ENCODE measurements at places on chromosomes 11 and 22.

DNA sequence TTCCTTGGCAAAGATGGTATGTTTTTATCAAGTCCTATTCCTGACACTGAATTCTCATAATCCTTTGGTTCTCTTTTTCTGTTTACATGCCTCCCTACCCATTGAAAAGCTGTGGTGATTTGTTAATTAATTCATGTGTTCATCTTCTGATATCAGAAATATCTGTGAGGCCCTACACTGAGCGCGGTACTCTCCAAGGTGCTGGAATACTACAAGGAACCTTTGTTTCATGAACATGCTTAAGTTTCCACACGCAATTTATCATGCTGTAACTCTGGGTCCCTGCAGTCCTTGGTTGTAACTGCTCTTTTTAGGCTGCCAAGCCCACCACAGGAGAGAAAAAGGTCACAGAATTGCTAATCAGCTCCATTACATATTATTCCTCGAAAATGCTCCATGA is 331.8 kb downstream of the FAT3 start:
- no peak for DNase-seq

GRCh38 chr22:45585437-45585755 is 82.7 kb downstream of the FBLN1 start:
- no peak for DNase-seq

DNA sequence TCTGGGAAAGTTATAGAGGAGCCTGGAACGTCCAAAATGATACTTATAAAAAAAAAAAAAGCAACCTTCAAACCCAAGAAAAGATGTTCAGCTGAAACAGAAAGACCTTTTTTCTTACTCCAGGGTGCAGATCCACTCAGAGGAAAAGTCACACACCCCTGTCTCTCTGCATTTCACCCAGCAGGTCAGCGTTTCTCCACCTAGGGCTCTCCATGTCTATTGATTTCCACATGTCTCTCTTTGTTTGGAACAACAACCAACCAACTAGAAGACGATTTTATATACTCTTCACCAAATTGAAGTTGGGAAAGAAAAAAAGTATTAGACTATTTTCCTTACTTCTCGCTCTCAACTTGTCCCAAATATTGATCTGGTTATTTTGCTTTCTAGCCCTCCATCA is 42.2 kb upstream of the BLID start:
- no peak for DNase-seq

DNA sequence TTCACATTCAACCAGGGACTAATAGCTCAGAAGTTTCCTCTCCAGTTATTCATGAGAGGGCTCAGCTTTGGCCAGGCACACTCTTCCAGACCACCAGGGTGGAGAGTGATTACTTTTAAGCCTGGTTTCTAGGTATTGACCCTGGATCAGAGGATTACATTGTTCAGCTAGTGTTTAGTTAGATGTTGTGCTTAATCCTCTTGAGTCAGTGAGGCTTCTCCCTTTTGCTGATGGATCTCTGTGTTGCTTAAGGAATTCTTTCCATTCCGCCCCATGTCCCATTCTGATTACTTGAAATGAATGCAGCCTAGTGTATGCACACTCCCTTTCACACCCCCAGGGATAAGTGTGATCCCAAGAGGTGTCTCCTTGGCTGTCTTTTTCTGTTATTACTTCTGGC is 271.7 kb upstream of the ANO5 start:
- DNase-seq: no peak

GRCh38 chr22:30196141-30196879 is 50.2 kb downstream of the LIF start:
- DNase-seq: peak; percentile 57

DNA sequence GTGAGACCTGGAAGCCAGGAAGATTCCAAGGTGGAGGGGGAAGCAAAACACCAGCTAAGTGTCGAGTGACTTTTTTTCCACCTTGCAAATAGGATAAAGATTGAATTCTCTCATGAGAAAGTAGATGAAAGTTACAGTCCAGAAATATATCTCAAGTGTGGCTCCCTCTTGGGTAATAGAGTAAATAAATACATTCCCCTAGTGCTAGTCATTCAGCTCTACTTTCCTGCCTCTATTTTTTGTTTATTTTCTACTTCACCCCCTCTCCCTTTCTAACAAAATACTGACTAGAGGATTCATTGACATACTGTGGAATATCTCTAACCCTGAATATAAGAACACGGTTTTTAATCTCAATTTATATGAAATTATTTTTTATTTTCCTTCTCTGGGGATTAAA is 19.2 kb upstream of the OOSP4B start:
- no peak for DNase-seq

DNA sequence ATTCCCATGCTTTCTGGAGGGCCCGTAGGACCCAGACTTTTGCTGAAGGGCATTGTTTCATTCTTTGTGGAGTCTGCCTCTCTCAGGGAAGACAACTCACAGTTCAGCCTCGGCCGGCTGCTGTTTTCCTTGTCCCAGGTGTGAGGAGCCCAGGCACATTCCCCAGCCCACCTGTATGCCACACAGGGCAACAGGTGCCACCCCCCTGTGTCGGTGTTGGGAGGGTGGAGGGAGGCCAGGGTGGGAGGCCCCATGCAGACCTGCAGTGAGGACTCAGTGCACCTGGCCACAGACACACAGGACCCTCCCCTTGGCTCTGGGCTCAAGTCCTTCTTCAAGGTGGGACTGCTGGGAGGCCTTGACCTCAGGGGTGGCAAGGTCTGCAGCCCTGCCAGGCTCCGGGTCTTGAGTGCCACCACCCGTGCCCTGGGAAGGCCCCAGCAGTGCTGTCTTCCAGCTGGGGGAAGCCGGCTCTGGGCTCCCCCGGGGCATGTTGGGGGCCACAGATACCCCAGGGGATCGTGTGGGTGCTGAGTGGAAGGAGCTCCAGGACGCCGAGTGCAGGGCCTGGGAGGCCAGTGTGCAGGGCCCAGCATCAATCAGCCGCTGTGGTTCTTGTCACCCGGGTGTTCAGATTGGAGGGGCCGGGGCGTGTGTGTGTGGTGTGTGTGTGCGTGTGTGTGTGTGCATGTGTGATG is 1286.1 kb downstream of the BRD1 start:
- no peak for DNase-seq

GRCh38 chr11:76207642-76208401 is 1.5 kb upstream of the WNT11 start:
- peak; percentile 81 for DNase-seq

DNA sequence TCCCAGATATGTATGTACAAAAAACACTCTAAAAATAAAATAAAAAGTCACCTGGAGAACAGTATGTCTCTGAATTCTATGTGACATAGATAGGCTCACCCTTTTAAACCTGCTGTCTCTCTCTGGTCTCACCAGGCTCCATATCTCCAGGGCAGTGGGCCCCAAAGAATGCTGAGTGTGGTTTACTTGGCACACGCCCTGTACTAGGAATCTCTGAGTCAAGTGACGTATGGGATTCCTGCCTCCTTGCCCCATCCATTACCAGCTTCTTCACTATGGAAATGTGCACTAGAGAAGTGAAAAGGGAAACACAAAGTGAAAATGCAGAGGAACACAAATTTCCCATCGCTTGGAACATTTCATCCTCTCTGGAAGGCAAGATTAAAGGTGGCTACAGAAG is 722.2 kb upstream of the TENM4 start:
- DNase-seq: no peak

GRCh38 chr11:108216988-108217387 is 5.5 kb downstream of the NPAT start:
- DNase-seq: no peak

GRCh38 chr11:71178076-71178475 is 74.3 kb downstream of the SHANK2 start:
- no peak for DNase-seq

DNA sequence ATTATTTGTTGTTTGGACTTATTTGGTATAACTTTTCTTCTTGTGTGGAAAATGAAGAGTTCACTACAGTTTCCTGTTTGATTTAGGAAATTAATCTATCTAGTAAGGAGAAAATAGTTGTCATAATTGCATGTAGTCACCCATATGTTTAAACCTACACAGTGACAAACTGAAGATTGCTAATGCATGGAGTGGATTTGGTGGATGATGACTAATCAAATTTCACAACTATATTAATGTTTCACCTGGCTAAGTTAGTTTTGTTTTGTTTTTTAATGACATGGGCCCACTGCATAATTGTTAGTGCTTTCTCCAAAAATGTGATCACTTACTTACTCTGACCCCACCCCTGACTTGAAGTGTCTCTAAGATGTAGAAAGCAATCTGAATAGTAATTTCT is 170.6 kb downstream of the DYNC2H1 start:
- no peak for DNase-seq

DNA sequence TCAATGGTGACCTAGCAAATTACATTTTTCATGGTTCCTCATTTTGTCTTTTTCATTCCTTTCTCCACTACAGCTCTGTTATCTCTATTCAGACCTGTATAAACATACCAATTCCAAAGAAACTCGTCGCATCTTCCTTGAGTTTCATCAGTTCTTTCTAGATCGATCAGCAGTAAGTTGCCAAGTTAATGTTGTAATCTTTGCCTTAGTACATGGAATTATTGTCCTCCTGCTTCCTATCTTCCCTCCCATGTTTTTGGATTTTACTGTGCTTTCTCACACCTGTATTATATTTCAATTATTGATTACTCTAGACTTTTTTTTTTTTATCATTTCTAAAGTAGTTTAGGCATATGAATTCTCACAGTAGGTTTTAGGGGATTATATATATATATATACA is 69.5 kb upstream of the GRIK4 start:
- no peak for DNase-seq

- no peak for DNase-seq
Measured at GRCh38 chr11:1377231-1377780, 12.4 kb upstream of the BRSK2 start.

GRCh38 chr22:36830601-36831000 is 13.8 kb upstream of the PVALB start:
- DNase-seq: no peak

DNA sequence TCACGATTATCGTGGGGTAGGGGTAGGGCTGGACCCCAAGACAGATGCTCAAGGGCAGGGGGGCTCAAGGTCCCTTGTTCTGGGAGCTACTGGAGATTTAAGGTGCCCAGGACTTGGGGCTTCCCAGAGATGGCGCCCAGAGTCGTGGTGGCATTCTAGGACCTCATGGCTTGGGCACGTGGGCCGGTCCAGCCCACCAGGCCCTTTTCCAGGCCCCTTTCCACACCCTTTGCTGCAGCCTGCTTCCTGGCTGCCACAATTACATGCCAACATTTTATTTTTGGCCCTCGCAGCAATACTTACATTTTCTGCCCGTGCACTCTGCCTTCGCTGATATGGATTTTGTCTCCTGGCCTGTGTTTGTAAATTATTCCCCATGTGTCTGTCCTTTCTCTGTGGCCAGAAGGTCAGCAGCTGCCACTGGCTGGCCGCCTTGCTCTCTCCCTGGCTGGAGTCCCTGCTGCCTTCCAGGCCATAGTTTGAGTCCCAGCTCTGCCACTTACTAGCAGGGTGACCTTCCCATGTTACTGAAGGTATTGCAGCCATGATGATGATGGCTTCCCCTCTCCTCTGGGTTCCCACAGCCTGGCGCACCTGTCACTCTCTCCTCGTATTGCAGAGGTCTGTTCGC is 11.2 kb downstream of the MB start:
- no peak for DNase-seq

DNA sequence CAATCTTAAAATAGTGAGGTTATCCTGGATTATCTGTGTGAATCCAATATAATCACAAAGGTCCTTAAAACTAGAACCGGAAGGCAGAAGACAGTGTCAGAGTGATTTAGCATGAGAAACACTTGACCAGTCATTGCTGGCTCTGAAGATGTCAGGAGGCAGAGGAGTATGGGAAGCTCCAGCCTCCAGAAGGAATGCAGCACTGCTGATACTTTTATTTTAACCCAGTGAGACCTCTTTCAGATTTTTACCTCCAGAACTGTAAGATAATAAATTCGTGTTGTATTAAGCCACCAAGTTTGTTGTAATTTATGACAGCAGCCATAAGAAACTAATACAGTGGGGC is 134.4 kb upstream of the ZC3H12C start:
- no peak for DNase-seq

GRCh38 chr11:10715571-10715970 is 22.0 kb upstream of the IRAG1 start:
- DNase-seq: no peak

DNA sequence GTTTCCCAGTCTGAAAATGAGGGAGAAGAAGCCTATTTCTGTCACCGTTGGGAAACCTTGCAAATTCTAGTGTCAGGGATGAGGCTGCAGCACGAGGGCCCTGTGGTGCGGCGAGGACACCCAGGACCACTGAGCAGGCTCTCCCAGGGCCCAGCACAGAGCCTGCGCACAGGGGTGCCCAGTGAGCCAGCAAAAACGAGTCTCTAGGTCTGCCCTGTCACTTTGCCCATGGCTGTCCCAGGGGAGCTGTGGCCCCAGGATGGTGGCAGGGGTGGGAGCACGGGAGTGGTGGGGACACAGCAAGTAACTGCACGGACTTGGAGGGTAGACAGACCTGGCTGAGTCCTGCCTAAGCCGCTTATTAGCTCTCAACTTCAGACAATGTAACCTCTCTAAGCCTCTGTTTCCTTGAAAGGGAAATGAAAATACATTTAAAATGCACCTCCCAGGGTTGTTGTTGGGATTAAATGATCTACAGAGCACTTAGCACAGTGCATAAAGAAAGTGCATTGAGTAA is 44.2 kb downstream of the DSCAML1 start:
- DNase-seq: no peak

DNA sequence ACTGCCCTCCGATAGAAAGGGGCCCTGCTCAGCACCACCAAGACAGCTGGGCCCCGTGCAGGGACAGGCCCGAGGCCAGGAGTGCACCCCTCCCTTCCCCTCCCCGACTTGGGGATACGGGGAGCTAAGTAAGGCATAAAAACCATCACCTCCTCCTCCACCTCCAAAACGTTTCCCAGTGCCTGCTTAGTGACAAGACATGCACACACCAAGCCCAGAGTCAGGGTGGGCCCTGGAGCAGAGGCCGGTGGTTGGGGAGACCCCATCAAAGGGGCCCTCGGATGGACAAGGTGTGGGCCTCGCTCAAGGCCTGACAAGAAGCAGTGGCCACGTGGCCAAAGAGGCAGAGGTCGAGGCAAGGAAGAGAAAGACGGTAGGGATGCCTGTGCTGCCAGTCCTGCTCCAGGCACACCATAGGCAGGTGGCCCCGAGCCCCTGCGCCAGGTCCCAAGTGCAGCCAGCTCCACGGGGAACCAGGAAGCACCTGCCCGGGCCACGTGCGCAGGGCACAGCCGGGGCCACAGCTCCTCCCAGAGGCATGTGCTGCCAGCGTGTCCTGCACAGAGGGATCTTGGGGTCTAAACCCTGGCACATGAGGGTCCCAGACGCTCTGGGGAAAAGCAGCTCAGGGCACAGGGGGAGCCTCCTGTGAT is 53.0 kb downstream of the BRD1 start:
- DNase-seq: no peak

- DNase-seq: peak; percentile 35
Measured at GRCh38 chr11:102293873-102294601, 23.2 kb upstream of the BIRC3 start.

All from effector memory CD8-positive, alpha-beta T cell (primary cell).